ENCODE measurements at places on chromosomes 11 and 22. TPM values are rescaled to one million over a fixed set of nuclear protein-coding genes. Genes with fewer than 3 reads are reported as not detected.

The INTS4 gene
- 39.4 TPM for total RNA-seq

DNA sequence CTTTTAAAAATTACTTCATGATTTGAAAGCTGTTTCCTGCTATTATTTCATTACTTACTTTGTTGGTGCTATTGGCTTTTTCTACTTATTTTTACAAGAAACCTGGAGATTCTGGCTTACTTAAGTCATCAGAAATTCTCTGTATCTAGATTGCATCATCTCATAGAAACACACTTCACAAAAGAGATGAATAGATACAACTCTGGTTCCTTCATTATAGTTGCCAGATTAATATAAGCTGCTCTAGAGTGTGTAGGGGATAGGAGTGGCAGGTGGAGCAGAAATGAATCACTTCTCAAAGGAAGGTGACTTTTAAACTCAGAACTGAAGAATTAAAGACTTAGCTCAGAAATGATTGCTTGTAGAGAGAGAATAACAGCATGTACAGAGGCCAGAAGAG, 20.0 kb downstream of the CYP2R1 start:
- H3K27ac ChIP-seq, result no peak overlapping the region
- H3K4me1 ChIP-seq, result no peaks in the 10 kb centered on the region

DNA sequence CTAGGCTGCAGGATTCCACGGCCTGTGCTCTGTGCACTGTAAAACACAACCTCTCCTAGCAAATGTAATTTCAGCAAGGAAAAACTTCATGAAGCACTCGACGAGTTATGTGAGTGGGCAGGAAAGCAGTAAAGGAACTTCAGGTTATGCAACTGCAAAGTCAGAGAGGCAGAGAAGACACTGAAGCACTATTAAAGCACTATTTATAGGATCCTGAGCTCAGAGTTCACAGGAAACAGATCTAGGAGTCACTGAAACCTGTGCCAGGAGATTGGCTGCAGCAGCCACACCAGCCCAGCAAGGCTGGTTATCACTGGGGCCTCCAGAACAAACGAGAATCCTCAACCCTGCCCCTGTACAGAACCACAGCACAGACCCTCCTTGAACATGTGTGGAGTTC, 2.5 kb downstream of the SMIM35 start:
- DNase-seq, result peak; percentile 4
- H3K4me3 ChIP-seq, result no peak overlapping the region
- H3K36me3 ChIP-seq, result no peaks in the 10 kb centered on the region

DNA sequence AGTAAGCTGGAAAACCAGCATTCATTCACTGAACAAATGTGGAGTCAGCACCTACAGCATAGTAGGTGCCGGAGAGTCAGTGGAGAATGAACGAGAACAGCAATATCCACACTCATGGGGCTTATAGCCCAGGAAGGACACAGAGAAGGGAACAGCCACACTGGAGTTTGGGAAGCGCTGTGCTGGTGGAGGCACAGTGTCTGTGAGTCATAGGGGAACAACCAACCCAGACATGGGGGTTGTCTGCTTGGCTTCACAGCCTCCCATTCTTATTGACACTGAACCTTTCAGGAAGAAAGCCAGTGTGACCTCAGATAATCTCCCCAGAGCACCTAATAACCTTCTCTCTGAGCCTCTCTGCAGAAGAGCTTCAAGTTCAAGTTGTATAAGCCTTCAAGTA, 56.6 kb upstream of the UBASH3B start:
- DNase-seq, result no peak
- H3K4me3 ChIP-seq, result no peak overlapping the region
- no peak overlapping the region for H3K27ac ChIP-seq
- no peaks in the 10 kb centered on the region for H3K36me3 ChIP-seq
- no peaks in the 10 kb centered on the region for H3K27me3 ChIP-seq
- no peaks in the 10 kb centered on the region for H3K4me1 ChIP-seq

GRCh38 chr11:59691156-59691555, 22.3 kb upstream of the PATL1 start:
- DNase-seq, result no peak
- H3K4me1 ChIP-seq, result no peaks in the 10 kb centered on the region
- H3K27me3 ChIP-seq, result no peaks in the 10 kb centered on the region
- H3K36me3 ChIP-seq, result no peaks in the 10 kb centered on the region
- no peak overlapping the region for H3K27ac ChIP-seq
- no peak overlapping the region for H3K4me3 ChIP-seq

DNA sequence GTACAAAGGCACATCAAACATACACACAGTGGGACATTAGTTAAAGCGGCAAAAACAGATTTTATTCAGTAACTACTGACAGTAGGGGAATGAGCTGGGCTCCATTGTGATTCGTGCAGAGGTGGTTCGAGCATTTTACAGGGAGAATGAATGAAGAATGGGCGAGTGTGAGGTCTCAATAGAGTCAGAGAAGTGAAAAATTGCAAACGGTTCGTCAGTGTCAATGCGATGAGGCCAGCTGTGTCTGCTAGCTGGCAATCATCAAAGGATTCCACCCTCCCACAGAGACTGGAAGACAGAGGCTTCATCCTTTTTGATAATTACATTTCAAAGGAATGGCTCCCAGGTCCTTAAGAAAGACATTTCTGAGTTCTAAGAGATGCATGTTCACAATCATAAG, 17.4 kb downstream of the OR4D9 start:
- no peaks in the 10 kb centered on the region for H3K27me3 ChIP-seq
- H3K4me1 ChIP-seq, result no peaks in the 10 kb centered on the region
- H3K27ac ChIP-seq, result no peak overlapping the region
- no peak overlapping the region for H3K4me3 ChIP-seq

The LYVE1 gene
- 0.13 TPM for total RNA-seq
